ENCODE measurements at places on chromosomes 5 and 9. TPM values are rescaled to one million over a fixed set of nuclear protein-coding genes. Genes with fewer than 3 reads are reported as not detected.

DNA sequence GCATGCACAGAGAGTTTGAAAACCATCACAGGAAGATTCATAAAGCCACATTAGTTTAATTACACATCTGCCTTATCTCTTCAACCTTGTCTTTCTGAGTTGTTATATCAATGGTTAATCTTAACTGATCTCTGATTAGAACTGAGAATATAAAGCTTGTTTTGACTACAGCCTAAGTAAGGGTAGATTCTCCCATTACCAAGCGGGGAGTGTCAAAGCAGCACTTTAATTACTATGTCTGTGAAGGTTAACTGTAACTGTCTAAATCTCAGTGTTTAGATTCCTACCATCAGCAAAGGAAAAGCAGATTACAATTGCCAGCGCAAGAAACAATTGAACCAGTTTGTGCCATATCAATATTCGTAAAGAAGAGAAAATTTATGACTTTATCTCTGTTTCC is 348.7 kb downstream of the CDH12 start:
- no peak overlapping the region for H3K27ac ChIP-seq
- H3K4me3 ChIP-seq: no peak overlapping the region

DNA sequence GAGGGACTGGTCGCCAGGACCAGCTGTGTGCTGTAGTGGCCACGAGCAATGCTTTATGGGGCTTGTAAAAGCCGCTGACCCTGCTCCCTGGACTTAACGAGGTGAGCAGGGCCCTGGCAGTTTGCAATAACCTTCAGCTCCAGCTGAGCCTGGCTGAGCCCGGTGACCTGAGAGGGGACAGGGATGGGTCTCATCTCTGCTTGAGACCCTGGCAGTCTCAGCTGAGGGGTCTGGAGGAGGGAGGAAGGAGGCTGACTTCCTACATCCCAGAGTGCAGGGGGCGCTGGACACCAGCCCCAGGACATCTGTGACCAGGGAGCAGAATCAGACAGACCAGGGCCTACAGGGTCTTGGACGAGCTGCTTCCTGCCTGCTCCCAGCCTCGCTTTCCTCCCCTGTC is 277.5 kb upstream of the MVB12B start:
- H3K4me3 ChIP-seq: no peak overlapping the region
- DNase-seq: no peak
- H3K36me3 ChIP-seq: no peaks in the 10 kb centered on the region
- H3K27ac ChIP-seq: no peak overlapping the region

GRCh38 chr5:92559781-92560180 is 1021.2 kb downstream of the NR2F1-AS1 start:
- H3K4me1 ChIP-seq: peaks cover 4% of the 10 kb centered on the region
- DNase-seq: no peak
- no peak overlapping the region for H3K4me3 ChIP-seq

DNA sequence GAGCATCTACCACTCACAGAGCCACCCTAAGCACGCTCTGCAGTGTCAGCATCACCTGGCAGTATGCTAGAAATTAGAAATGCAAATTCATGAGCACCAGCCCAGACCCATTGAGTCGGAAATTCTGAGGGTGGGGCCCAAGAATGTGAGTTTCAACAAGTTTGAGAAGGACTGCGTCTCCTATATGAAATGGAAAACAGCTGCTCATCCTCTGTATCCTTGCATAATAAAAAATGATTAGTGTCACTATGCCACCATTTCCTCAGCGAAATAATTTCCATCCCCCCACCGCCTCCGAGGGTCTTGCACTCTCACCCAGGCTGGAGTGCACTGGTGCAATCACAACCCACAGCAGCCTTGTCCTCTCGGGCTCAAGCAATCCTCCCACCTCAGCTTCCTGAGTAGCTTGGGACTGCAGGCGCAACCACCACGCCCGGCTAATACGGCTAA is 1.3 kb upstream of the IQGAP2 start:
- no peak overlapping the region for H3K27ac ChIP-seq
- no peaks in the 10 kb centered on the region for H3K27me3 ChIP-seq
- no peak for DNase-seq
- peaks cover 11% of the 10 kb centered on the region for H3K4me1 ChIP-seq
- H3K36me3 ChIP-seq: no peaks in the 10 kb centered on the region
- peak overlapping the region; percentile 76 for H3K4me3 ChIP-seq

DNA sequence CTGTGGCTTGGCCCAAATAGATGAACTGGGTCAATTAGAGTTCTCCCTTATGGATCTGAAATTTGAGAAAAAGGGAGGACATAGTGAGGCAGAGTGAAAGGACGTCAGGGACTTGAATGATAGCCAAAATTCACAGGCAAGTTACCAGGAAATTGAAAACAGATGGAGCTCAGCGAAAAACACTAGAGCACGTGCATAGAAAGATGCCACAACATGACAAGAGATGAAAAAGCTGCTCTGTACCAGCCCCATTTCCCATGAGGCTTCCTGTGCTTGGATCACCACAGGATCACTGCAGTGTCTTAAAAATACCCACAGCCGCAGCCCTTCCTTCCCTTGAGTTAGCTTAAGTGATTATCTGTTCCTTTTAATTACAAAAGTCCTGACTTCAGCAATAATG is 39.0 kb upstream of the HOMER1 start:
- H3K27ac ChIP-seq: no peak overlapping the region
- no peak overlapping the region for H3K4me3 ChIP-seq
- H3K4me1 ChIP-seq: peaks cover 28% of the 10 kb centered on the region
- no peaks in the 10 kb centered on the region for H3K36me3 ChIP-seq
- DNase-seq: no peak

DNA sequence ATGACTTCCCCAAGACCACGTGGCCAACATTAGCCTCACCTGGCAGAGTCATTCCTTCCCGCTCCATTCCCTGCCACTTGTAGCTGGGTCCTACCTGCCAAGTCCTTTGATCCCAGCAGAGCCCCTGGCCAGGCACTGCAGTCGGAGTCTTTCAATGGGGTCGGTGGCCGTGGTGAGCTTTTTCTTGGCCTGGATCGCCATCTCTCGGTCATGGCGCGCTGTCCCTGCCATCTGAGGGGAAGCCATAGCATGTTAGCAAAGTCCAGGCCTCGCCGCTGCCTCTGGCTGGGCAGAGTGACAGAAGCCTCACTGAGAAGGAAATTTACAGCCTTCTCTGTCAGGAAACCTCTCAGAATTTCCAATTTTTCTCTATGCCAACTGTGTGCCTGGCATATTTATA is 17.5 kb downstream of the CAPSL start:
- no peak overlapping the region for H3K27ac ChIP-seq
- peaks cover 12% of the 10 kb centered on the region for H3K27me3 ChIP-seq
- H3K36me3 ChIP-seq: no peaks in the 10 kb centered on the region
- H3K4me3 ChIP-seq: no peak overlapping the region

- no peaks in the 10 kb centered on the region for H3K36me3 ChIP-seq
- no peak overlapping the region for H3K27ac ChIP-seq
- no peak overlapping the region for H3K4me3 ChIP-seq
- no peaks in the 10 kb centered on the region for H3K4me1 ChIP-seq
These were observed 9.4 kb upstream of the FGFR4 start for GRCh38 chr5:177077335-177077734.

DNA sequence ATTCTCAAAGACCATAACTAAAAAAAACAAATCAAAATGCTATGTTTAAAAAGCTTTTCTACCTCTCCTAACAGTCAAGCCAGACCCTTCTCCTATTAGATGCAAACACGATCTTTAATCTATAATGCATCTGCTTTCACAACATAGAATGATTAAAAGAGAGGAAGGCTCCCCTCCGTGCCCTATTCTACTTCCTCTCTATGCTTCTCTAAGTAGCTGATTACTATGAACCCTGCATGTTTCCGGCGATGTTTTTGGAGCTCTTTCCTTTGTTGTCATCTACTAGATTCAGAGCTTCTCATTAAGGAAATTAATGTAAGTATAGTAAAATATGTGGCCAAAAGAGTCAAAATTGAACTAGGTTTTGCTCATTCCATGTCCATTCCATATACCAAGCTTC is 29.2 kb upstream of the CEP120 start:
- H3K27ac ChIP-seq: no peak overlapping the region
- peaks cover 12% of the 10 kb centered on the region for H3K4me1 ChIP-seq
- no peak for DNase-seq
- H3K4me3 ChIP-seq: no peak overlapping the region
- no peaks in the 10 kb centered on the region for H3K27me3 ChIP-seq

GRCh38 chr5:137291031-137291430 is 208.1 kb downstream of the SPOCK1 start:
- no peaks in the 10 kb centered on the region for H3K27me3 ChIP-seq
- H3K27ac ChIP-seq: no peak overlapping the region
- H3K4me3 ChIP-seq: no peak overlapping the region
- no peaks in the 10 kb centered on the region for H3K36me3 ChIP-seq
- no peaks in the 10 kb centered on the region for H3K4me1 ChIP-seq
- no peak for DNase-seq

GRCh38 chr9:8514760-8515159 is 715.2 kb upstream of the DMAC1 start:
- no peaks in the 10 kb centered on the region for H3K4me1 ChIP-seq
- H3K36me3 ChIP-seq: no peaks in the 10 kb centered on the region
- H3K27ac ChIP-seq: no peak overlapping the region
- no peaks in the 10 kb centered on the region for H3K27me3 ChIP-seq
- H3K4me3 ChIP-seq: no peak overlapping the region

- H3K36me3 ChIP-seq: no peaks in the 10 kb centered on the region
- DNase-seq: no peak
- no peaks in the 10 kb centered on the region for H3K27me3 ChIP-seq
- H3K27ac ChIP-seq: no peak overlapping the region
These were observed 23.4 kb downstream of the SPAAR start for GRCh38 chr9:35932735-35933134.

DNA sequence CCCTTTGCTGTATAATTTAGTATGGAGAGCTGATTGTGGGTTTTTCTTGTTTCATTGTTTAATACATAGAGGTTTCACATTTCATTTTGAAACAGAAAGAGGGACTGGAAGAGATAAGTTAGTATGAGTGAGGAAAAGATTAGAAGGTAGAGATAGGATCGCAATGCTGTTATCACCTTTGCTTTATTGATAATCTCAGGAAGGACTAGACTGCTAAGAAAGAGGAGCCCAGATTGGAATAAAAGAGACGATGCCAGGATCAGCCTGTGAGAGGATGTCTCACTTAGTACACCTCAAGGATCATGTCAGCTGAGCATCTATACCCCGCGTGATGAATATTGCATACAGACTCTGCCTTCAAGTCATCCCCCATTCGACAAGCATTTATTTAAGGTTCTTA is 178.0 kb upstream of the DMAC1 start:
- no peaks in the 10 kb centered on the region for H3K27me3 ChIP-seq
- no peak overlapping the region for H3K4me3 ChIP-seq
- DNase-seq: no peak

The IFNA17 gene
- total RNA-seq: not detected

The S100Z gene
- not detected for total RNA-seq

The VDAC1 gene
- total RNA-seq: 157 TPM

The TMEM232 gene
- total RNA-seq: 1.1 TPM

The FCN1 gene
- total RNA-seq: not detected

The ZNF879 gene
- total RNA-seq: 0.83 TPM

The FOXD4 gene
- not detected for total RNA-seq

The NTRK2 gene
- total RNA-seq: not detected

The PCDHA13 gene
- total RNA-seq: not detected

The TRIM14 gene
- total RNA-seq: 20.2 TPM

Data from PC-9 (cell line).